Effector memory CD4-positive, alpha-beta T cell (primary cell): ENCODE measurements at places on chromosomes 6 and 20.

DNA sequence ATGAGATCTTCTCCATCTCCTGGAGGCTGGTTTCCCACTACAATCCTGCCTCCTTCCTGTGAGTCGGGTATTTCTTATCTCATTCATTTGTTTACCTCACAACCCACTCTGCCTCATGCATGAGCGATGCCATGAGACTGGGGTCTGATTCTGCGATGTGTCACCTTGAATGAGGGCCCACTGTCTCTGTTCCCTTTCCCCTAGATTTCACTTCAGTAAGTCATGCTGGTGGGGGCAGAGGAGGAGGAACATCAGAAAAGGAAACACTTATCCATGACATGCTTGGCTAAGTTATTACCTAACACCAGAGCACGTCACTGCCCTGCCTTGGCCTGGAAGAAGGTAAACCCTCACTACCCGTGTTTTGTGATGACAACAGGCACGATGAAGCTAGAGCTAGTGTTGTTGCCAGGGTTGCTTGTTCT is 337.4 kb upstream of the PRDM1 start:
- DNase-seq, result no peak

DNA sequence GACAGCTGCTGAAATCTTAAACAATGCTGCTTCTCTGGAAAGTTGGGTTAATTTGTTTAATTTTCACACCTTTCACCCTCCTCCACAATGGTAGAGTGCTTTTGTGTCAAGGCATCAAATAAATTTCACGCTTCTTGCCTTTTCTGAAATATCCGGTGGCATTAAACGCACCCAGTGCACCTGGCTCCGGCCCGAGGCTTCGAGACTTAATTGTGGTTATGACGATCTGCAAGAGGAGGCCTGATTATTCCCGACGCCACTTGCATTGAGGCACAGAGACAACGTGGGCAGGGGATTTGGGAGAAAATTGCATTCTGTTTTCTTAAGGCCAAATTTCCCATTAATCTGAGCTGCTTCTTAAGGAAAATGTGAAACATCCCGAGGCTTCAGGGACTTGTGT is 152.2 kb downstream of the CDH4 start:
- DNase-seq, result no peak

DNA sequence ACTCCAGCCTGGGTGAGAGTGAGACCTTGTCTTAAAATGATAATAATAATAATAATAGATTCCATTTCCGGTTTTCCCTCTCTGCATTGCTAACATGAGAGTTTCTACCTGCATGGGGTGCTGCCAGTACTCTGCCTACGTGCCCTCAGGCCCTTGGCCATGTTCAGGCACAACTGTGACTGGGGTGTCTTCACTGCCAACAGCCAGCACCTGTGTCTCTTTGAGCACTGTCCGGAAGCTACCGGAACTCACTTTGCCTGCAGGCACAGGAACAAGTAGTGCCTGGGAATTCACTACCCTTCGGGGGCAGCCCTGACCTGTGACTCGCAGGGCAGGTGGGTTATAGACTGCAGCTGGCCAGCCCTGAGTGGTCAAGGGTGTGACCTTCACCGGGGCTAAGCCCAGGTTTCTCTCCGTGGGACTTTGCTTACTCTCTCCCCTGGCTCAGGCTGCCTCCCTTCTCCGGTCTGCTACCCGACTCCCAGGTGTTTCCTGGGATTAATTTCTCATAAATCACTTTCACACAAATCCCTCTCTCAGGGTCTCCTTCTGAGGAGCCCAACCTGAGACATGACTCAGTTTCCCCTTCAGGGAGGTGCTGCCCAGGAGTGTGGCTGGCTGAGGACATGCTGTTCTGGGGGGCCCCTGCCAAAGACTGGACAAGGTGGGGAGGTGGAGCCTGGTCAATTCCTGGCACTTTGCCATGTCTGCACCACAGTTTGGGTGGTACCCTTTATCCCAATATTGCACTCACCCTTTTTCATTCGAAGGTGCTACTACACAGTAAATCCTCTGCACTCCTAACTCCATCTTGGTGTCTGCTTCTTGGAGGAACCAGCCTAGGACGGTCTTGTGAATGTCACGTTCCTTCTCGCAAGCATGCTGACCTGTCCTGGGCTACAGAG is 79.5 kb upstream of the RALGAPA2 start:
- no peak for DNase-seq

DNA sequence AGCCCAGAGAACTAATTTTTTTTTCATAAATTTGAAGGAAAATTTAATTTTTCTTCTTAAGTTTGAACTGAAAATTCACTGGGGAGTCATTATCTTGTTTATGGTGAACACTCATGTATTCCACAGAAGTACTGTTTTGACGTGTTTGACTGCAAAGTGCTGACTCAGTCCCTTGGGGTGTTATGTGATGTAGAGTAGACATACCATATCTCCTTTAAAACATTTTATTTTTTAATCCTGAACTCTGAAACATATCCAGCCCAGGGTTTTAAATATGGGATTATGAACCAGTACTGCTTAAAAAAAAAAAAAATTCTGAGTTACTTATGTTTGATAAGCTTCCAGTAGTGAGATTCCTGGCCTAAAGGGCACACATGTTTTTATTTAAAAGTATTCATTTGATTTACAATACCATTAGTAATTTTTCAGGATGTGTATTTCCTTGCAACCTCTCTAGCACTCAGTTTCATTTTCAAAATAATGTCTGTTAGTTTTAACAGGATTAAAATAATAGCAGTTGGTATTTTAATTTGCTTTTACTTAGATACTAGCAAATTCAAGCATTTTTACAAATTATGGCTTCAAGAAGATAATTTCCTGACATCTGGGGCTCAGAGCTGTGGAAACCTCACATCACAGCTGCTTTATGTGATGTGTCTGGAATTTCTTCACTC is 81.7 kb upstream of the PDE10A start:
- DNase-seq, result no peak

DNA sequence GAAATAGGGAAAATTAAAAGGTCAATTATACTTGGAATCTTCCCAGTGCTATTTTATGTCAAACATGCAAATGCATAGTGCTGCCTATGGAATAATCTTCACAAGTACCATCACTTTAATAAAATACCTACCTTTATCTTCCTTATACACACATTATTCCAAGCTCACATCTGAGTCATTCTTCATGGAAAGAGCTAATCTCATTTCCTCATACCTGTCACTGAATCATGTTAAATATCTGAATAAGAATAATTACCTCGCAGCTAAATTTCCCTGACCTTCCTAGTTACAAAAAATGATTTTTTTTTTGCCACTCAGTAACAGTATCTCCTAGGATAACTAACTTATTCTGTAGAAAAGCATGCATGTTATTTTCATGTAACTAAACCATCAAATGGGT is 661.4 kb upstream of the HS3ST5 start:
- DNase-seq, result no peak

DNA sequence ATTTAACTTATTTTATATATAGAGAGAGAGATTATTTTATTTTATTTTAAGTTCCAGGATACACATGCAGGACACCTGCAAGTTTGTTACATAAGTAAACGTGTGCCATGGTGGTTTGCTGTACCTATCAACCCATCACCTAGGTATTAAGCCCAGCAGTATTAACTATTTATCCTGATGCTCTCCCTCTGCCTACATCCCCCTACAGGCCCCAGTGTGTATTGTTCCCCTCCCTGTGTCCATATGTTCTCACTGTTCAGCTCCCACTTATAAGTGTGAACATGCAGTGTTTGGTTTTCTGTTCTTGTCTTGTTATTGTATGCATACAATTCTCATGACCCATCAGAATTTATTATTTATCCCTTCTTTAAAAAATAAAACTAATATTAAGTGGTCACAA is 34.6 kb downstream of the FKBP1C start:
- DNase-seq, result no peak

DNA sequence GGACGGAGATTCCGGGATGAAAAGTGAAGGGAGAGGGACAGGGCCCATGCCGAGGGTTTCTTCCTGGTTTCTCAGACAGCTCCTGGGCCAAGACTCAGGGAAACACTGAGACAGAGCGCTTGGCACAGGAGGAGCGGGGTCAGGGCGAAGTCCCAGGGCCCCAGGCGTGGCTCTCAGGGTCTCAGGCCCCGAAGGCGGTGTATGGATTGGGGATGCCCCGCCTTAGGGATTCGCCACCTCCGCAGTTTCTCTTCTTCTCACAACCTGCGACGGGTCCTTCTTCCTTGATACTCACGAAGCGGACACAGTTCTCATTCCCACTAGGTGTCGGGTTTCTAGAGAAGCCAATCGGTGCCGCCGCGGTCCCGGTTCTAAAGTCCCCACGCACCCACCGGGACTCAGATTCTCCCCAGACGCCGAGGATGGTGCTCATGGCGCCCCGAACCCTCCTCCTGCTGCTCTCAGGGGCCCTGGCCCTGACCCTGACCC is 55.0 kb upstream of the HLA-A start:
- DNase-seq, result peak; percentile 48

DNA sequence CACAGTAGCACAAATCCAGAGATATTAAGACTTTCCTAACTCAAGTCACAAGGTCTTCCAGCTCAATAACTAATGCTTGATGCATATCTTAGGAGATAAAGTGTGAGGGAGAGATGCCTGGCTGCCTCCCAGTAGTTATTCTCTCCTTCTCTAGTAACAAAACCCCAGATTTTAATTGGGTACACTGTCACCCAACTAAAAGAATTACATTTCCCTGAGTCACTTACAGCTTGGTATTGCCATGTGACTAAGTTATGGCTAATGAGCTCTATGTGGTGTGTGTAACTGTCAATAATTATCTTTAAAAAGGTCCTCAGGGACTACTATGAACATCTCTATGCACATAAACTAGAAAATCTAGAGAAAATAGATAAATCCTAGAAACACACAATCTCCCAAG is 32.0 kb downstream of the KIF6 start:
- DNase-seq, result no peak

DNA sequence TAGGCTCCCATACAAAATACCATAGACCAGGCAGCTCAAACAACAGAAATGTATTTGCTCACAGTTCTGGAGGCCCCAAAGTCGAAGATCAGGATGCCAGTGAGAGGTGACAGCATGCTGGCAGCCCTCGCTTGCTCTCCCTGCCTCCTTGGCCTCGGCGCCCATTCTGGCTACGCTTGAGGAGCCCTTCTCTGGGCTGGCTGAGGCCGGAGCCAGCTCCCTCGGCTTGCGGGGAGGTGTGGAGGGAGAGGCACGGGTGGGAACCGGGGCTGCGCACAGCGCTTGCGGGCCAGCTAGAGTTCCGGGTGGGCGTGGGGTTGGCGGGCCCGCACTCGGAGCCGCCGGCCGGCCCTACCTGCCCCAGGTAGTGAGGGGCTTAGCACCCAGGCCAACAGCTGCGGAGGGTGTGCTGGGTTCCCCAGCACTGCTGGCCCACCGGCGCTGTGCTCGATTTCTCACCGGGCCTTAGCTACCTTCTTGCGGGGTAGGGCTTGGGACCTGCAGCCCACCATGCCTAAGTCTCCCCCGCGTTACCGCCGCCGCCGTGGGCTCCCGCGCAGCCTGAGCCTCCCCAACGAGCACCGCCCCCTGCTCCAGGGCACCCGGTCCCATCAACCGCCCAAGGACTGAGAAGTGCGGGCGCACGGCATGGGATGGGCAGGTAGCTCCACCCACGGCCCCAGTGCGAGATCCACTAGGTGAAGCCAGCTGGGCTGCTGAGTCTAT is 32.6 kb upstream of the SERPINB9 start:
- DNase-seq, result no peak

DNA sequence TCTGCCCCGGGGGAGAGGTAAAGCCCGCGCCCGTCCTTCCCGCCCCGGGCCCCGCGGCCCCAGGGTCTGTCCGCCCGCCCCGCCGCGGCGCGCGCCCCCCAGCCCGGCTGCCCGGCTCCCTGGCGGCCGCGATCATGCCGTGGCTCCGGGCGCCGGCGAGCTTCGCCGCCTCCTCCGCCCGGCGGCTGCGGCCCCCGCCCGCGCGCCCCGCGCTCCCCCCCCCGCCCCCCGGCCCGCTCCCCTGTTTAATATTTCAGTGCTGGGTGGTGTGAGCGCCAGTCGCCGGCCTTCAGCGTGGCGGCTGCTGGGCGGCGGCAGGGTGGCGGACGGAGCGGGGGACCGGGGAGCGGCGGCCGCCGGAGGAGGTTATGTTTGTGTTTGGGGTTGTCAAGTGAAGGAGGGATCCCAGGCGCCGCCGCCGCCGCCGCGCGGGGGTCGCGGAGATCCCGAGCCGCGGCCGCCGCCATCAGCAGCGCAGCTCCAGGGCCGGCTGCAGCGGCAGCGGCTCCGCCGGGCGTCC is at the start of gene HIVEP1:
Gene HIVEP1 (plus strand): TSS at position 275 of the 520 bp plus-strand sequence. CDS start 3,317 bp downstream, outside the sequence.
- no peak for DNase-seq

GRCh38 chr6:15439410-15440025 is 193.6 kb downstream of the JARID2 start:
- DNase-seq, result no peak

DNA sequence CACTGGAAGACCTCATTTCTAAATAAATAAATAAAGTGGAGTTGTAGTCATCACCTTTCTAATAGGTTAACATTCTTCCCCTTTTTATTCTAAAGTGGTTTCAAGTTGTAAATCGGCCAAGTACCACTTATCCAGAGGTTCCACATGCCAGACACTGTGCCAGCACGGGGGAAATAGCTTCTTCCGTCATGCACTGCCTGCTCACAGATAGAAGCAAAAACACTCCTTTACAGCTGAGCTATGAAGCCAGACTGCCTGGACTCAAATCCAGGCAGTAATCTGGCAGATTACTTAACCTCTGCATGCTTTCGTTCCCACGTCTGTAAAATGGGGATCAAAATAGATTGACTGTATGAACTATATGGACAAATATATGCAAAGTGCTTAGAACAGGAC is 17.2 kb upstream of the SCML4 start:
- DNase-seq, result no peak

GRCh38 chr20:53972179-53972578 is 98.2 kb downstream of the BCAS1 start:
- DNase-seq, result no peak

GRCh38 chr6:26561533-26562466 is 23.6 kb downstream of the HMGN4 start:
- no peak for DNase-seq

- no peak for DNase-seq
Observed at GRCh38 chr6:113594726-113595125, 262.4 kb upstream of the MARCKS start.

GRCh38 chr6:79453558-79454042 is 83.6 kb downstream of the LCA5 start:
- DNase-seq, result no peak

GRCh38 chr6:63290492-63291058 is 29.2 kb downstream of the LGSN start:
- no peak for DNase-seq

GRCh38 chr6:147538821-147539220 is 30.3 kb downstream of the SAMD5 start:
- DNase-seq, result no peak

DNA sequence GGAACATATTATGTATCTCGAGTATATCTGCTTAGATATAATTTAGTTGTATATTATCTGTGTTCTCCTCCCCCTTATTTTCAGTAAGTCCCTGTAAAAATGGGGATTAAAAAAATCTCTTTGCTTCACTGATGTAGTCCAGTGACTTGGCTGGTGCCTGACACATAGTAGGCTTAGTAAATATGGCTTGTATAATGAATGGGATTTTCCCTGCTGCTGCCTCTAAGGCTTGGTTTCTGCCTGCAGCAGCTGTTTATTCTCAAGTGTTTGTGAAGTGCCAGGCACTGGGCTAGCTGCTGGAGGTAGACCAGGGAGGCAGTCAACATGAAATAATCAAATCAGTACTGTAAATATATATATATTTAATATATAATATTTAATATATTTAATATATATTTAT is 1.6 kb upstream of the ZFP64 start:
- no peak for DNase-seq

GRCh38 chr20:34753706-34754461 is 49.7 kb downstream of the TP53INP2 start:
- no peak for DNase-seq

GRCh38 chr6:46510651-46511050 is 19.4 kb upstream of the RCAN2 start:
- DNase-seq, result no peak
